ENCODE measurements at places on chromosomes 4 and X. TPM values are rescaled to one million over a fixed set of nuclear protein-coding genes. Genes with fewer than 3 reads are reported as not detected.

GRCh38 chr4:108024878-108025165, 35.1 kb downstream of the HADH start:
- DNase-seq: no peak
- H3K4me3 ChIP-seq: no peak overlapping the region
- no peaks in the 10 kb centered on the region for H3K4me1 ChIP-seq
- H3K36me3 ChIP-seq: peaks cover 8% of the 10 kb centered on the region
- no peaks in the 10 kb centered on the region for H3K27me3 ChIP-seq

FATE1 gene
- polyA plus RNA-seq: 0.26 TPM

STPG2 gene
- polyA plus RNA-seq: not detected

DNA sequence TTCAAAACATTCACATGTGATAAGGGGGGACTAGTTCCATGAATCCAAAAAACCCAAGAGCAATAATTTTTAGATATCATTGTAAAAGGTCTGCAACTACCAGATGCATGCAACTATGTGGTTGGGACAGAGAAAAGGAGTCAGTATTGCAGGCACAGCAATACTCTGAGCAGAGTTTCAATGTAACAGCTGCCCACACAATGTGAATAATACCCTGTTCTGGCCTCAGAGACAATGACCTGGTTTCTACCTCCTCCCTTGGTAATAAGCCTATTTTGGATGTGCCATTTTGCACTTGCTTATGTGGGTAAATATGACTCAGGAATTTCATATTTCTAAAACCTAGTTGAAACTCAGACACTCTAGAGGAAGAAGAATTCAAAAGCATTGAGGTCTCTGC, 194.8 kb upstream of the RASGEF1B start:
- no peak overlapping the region for H3K4me3 ChIP-seq
- no peaks in the 10 kb centered on the region for H3K4me1 ChIP-seq
- H3K36me3 ChIP-seq: no peaks in the 10 kb centered on the region
- peaks cover 2% of the 10 kb centered on the region for H3K27me3 ChIP-seq
- no peak overlapping the region for H3K27ac ChIP-seq

DNA sequence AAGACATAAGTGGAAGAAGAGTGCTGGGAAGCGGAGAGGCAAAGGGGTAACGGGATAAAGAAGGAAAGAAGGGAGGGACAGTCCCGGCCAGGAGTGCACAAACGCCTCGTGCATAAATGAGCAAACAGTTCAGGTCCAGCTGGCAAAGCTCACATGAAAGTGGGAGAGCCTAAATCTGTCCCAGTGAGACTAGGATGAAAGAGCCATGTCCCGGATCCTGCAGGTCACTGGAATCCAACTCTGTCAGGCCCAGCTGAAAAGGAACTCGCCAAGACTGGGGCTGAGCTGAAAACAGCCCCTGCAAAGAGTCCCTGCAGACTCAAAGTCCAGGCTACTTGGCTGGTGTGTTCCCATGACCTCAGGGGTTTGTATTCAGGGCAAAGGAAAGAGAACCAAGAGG, 38.0 kb upstream of the CRMP1 start:
- H3K36me3 ChIP-seq: no peaks in the 10 kb centered on the region
- no peaks in the 10 kb centered on the region for H3K4me1 ChIP-seq
- H3K27me3 ChIP-seq: peaks cover 4% of the 10 kb centered on the region
- H3K4me3 ChIP-seq: no peak overlapping the region

GAGE12J gene
- not detected for polyA plus RNA-seq

GAB1 gene
- polyA plus RNA-seq: 3.9 TPM

PFKFB1 gene
- polyA plus RNA-seq: 0.18 TPM

- no peak overlapping the region for H3K4me3 ChIP-seq
- no peaks in the 10 kb centered on the region for H3K27me3 ChIP-seq
- no peaks in the 10 kb centered on the region for H3K4me1 ChIP-seq
- H3K36me3 ChIP-seq: no peaks in the 10 kb centered on the region
- no peak overlapping the region for H3K27ac ChIP-seq
Observed at GRCh38 chr4:55329012-55329411, 17.0 kb upstream of the SRD5A3 start.

CENPVL1 gene
- not detected for polyA plus RNA-seq

GRCh38 chrX:132435222-132435621, 53.6 kb downstream of the MBNL3 start:
- no peak for DNase-seq
- H3K27me3 ChIP-seq: no peaks in the 10 kb centered on the region
- H3K36me3 ChIP-seq: no peaks in the 10 kb centered on the region
- no peak overlapping the region for H3K4me3 ChIP-seq
- no peak overlapping the region for H3K27ac ChIP-seq

DNA sequence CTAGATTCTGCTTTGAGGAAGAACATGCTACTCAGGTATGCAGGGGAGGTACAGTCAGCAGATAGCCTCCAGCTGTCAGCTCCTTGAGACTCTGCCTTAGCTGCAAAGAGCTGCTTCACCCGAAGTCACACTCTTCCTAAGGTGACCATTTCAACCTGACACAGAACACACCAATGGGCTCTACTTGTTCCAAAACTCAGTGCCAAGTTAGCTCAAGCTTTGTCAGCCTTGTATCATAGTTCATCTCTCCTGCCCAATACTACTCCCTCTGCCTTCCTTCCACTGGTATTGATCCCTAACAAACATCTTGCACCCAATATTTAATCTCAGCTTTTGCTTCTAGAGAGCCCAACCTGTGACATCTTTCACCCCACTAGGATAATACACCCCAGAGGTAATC, 7.8 kb upstream of the SMARCA1 start:
- no peaks in the 10 kb centered on the region for H3K27me3 ChIP-seq
- no peak for DNase-seq
- H3K4me1 ChIP-seq: no peaks in the 10 kb centered on the region
- H3K4me3 ChIP-seq: no peak overlapping the region
- no peak overlapping the region for H3K27ac ChIP-seq
- no peaks in the 10 kb centered on the region for H3K36me3 ChIP-seq

DNA sequence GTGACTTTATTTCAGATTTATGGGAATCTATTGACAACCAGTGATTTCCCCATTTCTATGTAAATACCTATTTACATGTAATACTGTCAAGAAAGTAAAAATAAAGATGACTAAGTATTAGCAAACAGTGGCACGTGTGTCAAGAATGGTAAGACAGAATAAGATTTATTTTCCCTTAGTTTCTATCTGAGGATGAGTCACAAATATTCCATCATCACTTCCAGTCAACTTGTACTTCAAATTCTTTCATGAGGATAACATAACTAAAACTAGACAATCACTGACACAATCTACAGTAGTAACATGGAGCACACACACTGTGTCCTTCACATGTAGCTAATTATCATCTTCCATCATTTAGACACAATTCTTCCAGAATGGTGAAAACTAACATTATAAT, 625.3 kb upstream of the PCDH7 start:
- no peaks in the 10 kb centered on the region for H3K27me3 ChIP-seq
- no peaks in the 10 kb centered on the region for H3K36me3 ChIP-seq
- no peak overlapping the region for H3K4me3 ChIP-seq
- no peak overlapping the region for H3K27ac ChIP-seq
- no peaks in the 10 kb centered on the region for H3K4me1 ChIP-seq

- H3K27me3 ChIP-seq: no peaks in the 10 kb centered on the region
- peak overlapping the region; percentile 86 for H3K27ac ChIP-seq
- peaks cover 11% of the 10 kb centered on the region for H3K36me3 ChIP-seq
- peak overlapping the region; percentile 2 for H3K4me3 ChIP-seq
Observed at GRCh38 chrX:78958419-78959116, 13.4 kb downstream of the P2RY10 start.

DNA sequence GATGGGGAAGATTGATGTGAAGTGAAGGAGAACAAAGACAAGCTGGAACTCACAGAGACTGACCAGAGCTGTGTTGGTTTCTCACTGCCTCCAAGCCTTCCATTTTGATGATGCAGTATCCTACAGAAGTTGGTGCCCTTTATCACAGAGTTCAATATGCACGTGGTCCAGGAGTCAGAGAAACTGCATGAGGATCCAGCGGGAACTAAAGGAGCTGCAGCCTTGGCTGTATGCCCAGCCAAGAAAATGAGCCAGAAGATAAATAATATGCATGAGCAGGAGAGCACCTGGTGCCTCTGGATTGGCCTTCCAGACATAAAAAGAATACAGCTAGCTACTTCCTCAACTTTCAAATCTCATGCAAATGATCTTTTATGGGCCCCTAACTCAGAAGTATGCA, 44.3 kb upstream of the DCLK2 start:
- H3K36me3 ChIP-seq: no peaks in the 10 kb centered on the region
- no peak for DNase-seq
- H3K4me3 ChIP-seq: no peak overlapping the region
- H3K4me1 ChIP-seq: no peaks in the 10 kb centered on the region
- H3K27ac ChIP-seq: no peak overlapping the region

TRPC5OS gene
- polyA plus RNA-seq: not detected

GRCh38 chr4:28358606-28359005, 1498.0 kb downstream of the STIM2 start:
- H3K27ac ChIP-seq: no peak overlapping the region
- no peaks in the 10 kb centered on the region for H3K27me3 ChIP-seq
- no peaks in the 10 kb centered on the region for H3K36me3 ChIP-seq
- no peaks in the 10 kb centered on the region for H3K4me1 ChIP-seq
- H3K4me3 ChIP-seq: no peak overlapping the region

DNA sequence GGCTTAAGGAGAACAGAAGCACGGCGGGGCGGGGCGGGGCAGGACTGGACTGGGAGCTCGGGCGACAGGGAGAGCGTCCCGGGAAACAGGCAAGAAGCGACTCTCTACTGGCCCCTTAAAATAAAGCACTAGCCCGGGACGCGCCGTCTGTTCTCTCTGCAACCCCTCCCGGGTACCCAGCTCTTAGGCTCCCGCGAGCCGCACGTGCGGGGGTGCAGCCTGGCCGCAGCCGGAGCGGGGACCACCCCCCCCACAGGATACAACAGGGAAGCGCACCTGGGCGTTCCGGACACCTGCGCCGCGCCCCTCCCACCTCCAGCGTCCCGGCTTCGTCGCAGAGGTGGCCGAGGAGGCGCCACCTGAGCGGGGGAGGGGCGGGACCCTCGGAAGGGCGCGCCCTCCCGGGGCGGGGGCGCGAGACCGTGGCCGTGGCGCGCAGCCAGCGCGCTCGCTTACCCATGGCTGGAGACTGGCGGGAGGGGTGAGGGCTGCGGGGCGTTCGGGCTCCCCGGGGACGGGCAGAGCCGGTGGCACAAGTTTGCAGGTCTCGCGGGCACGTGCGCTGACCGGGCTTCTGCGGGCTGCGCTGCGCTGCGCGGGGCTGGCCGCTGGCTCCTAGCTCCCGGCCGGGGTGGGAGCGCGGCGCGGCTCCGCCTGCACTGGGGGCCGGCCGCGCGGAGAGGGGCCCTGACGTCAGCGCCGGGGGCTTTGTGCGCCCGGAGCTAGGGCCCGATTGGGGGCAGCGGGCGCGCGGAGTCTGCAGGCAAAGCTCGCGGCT, 91.5 kb downstream of the GEMIN8 start:
- H3K36me3 ChIP-seq: no peaks in the 10 kb centered on the region
- H3K27me3 ChIP-seq: peaks cover 15% of the 10 kb centered on the region
- H3K4me3 ChIP-seq: peak overlapping the region; percentile 23
- H3K27ac ChIP-seq: no peak overlapping the region
- no peak for DNase-seq

POF1B gene
- polyA plus RNA-seq: 0.28 TPM

DNA sequence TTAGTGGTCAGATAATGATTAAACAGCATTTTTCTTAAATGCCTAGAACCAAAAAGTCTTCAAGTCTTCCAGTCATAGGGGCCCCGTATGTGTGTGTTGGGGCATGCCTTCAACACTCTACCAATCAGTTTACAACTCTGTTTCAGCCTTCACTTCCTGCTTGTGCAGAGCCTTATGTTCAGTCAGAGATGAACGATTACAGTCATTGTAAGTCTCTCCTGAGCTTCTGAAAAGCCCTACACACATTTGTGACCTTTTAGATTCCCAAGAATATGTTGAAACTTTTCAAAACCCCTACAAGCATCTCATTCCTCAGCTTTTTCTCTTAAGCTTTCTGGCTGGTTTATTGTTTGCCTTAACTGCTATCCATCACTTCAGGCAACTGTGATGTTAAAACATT, 591.2 kb downstream of the ZNF674 start:
- H3K4me1 ChIP-seq: no peaks in the 10 kb centered on the region
- no peak overlapping the region for H3K4me3 ChIP-seq
- H3K27me3 ChIP-seq: no peaks in the 10 kb centered on the region
- DNase-seq: no peak

DNA sequence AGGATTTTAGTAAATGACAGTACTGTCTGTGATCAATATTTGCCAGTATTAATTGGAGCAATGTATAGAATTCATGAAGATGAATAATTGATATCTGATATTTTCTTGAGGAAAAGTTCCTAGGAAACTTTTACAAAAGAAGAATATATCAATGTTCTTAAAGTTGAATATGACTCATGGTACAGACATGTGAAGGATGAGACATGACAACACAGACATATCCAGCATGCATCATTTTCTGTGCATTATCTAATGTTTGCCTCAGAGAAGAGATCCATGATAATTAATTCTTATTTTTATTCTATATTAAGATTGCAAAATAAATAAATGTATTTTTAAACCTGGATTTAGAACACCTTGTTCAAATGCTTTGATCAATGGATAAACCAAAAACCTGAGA, 452.9 kb upstream of the EPHA5 start:
- H3K27me3 ChIP-seq: no peaks in the 10 kb centered on the region
- no peak overlapping the region for H3K27ac ChIP-seq
- H3K36me3 ChIP-seq: no peaks in the 10 kb centered on the region
- DNase-seq: no peak
- no peak overlapping the region for H3K4me3 ChIP-seq
- no peaks in the 10 kb centered on the region for H3K4me1 ChIP-seq

SLC16A2 gene
- polyA plus RNA-seq: 0.06 TPM

- H3K36me3 ChIP-seq: no peaks in the 10 kb centered on the region
- no peaks in the 10 kb centered on the region for H3K4me1 ChIP-seq
- no peak overlapping the region for H3K4me3 ChIP-seq
- DNase-seq: no peak
- H3K27ac ChIP-seq: no peak overlapping the region
- H3K27me3 ChIP-seq: no peaks in the 10 kb centered on the region
Observed at GRCh38 chrX:140480765-140481164, 24.1 kb downstream of the SOX3 start.

SFRP2 gene
- not detected for polyA plus RNA-seq

CLTRN gene
- polyA plus RNA-seq: not detected

RHOXF2 gene
- polyA plus RNA-seq: not detected

DNA sequence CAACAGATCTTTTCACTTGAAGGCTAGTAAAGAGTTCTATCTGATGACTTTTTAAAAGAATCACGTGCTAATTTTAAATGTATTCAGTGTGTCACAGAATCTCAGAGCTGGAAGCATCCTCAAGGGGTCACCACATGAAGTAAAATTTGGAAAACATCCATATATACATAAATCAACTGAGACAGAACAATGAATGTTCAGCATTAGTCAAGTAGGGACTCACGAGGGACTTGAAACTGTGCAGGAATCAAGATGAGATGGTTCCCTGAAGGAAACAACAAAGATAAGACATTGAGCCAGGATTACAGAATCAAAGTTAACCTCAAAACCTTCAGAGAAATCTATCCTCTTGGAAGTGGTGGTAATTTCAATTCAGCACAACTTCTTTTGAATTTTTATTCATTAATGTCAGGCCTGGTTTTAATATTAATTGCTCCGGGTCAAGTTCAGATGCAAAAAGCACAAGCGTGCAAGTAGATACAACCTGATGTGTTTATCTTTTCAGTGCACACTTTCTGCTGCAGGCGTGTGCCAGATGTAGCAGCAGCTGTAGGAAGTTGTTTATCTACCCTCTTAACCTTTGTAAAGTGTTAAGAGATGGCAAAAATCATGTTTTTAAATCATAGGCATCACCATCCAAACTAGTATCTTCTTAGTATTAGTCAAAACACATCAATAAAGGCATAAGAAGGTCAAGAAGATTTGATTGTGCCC, 87.7 kb upstream of the SRD5A3 start:
- no peak for DNase-seq
- H3K4me3 ChIP-seq: no peak overlapping the region
- no peaks in the 10 kb centered on the region for H3K4me1 ChIP-seq
- no peaks in the 10 kb centered on the region for H3K36me3 ChIP-seq
- no peak overlapping the region for H3K27ac ChIP-seq

GUCY1A1 gene
- 0.98 TPM for polyA plus RNA-seq
